ENCODE measurements at places on chromosomes 3 and 15.

- DNase-seq = no peak
Observed at GRCh38 chr3:196336319-196337145, 1.7 kb downstream of the TM4SF19 start.

- no peak for DNase-seq
Observed at GRCh38 chr15:25406846-25407245, 32.0 kb downstream of the UBE3A start.

DNA sequence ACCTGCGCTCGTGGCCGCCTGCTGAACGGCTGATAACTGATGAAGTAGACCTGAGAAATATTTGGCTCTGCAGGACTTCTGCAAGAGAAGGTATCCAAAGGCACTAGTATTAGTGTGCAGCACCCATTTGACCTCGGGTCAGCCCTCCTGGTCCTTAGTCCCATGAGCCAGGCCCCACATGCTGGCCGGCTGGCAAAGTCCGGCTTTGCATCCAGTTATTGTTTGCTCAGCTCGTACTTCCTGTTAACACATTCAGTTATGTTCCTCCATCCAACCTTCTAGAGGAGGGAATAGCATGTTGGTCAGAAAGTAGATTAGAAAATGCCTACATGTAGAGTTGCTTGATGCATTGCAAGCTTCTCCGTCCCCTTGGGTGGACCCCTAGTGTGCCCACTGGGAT is 385.7 kb upstream of the RGMA start:
- no peak for DNase-seq

GRCh38 chr15:34304613-34305012 is 33.0 kb downstream of the SLC12A6 start:
- DNase-seq = no peak

DNA sequence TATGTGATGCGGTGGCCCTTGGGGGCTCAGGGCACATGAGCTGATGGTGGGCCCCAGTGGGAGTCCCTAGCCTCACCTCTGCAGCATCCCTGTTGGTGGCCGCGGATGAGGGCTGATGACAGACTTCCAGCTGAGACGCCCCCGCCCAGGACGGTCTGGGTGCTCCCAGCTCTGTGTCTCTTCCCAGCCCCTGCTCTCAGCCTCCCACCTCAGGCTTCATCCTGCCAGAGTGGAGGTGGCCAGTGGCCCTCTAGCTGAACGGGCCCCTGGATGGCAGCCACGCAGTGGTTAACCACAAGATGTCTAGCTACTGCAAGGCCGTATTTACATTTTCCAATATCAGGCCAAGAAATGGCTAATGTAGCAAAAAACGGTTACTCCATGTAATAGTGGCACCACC is 205.3 kb upstream of the LINGO1 start:
- DNase-seq = no peak

DNA sequence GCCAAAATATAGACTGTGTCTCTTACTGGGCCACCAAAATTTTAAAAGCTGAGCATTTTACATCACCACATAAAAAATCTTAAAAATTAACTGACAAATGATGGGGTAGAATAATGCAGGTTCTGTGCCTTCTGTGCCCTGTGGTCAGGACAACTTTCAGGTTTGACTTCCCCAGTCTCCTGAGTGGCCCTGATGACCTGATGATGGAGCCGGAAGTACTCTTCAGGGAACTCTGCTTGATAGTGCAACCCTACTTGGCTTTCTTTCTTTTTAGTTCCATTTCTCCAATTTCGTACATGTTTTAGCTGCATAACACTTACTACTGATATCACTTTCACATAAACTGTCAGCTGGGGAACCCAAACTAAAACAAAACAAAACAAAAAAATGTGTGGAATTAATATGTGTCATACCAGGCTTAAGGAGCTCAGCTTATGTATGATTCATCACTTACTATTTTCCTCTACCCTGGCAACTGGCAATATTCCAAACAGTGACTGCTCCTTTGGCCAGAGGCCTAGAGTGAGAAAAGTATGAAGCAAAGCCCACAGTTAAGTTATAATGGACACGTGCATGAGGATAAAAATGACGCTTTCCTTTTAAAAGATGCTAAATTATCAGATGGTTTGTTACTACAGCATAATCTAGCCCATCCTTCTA is 194.3 kb downstream of the BCHE start:
- peak; percentile 91 for DNase-seq

- no peak for DNase-seq
Observed at GRCh38 chr3:11570789-11571495, 72.8 kb downstream of the VGLL4 start.

- peak; percentile 6 for DNase-seq
Observed at GRCh38 chr3:87311309-87311708, 34.9 kb upstream of the POU1F1 start.

- DNase-seq = no peak
Observed at GRCh38 chr3:26621906-26622620, 509 bp upstream of the LRRC3B start.

DNA sequence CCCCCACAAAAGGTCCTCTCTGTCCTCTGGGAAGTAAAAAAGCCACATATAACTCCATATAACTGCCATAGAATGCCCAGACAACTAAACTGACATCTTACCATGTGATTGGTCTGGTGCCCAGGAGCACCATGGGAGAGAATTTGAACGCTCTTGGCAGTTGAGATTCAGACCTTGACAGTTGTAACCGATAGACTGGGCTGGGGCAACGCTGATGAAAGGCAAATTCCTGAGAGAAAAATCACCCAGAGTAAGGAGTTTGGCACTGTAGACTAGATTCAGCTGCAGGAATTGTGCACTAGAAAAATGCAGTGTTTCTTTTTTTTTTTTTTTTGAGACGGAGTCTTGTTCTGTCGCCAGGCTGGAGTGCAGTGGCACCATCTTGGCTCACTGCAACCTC is 240.5 kb downstream of the SOX2 start:
- DNase-seq = no peak

DNA sequence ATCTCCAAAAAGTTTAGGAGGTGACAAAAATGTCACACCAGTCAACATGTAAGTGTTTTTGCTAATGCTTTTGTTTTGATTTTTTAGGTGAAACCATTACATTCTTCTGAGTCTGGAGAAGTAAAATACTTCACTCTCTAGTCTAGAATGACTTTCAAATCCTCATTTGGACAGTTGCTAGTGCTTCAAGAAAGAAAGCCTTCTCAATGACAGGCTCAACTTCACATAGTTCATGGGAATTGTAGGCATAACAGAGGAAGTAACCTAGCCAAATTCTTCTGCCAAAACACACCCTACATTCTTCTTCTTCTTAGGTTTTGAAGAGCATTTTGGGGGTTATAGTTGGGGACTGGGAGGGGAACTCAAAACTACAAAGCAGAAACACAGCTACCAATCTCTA is 29.4 kb upstream of the HEG1 start:
- DNase-seq = no peak

- no peak for DNase-seq
Observed at GRCh38 chr3:189457201-189457607, 174.0 kb upstream of the TP63 start.

DNA sequence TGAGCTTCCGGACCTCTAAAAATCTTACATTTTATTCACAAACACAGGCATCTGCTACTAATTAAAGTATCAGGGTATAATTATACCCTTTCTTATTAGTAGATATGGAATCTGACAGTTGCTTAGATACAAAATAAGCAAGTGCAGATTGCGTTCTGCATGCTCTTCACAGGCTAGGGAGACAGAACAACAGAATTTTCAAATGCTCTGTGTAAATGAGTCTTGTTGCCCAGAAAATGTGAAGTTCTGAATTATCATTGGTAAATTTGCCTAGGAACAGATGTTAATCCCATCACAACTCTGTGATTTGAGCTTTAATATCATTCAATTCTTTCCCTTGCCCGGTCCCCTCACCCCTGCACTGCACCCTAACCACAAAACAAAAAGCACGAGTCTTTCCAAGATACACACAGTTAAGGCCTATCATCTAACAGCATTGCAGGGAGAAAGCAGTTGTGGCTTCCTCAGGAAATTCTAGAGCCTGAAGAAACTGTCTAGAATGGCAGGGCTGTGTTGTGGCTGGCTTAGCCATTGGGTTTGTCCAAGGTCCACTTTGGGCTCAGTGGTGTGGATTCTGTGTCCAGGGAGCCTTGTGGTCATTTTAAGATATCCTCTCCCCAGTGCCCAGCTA is 119.8 kb downstream of the PDCD6IP start:
- no peak for DNase-seq

DNA sequence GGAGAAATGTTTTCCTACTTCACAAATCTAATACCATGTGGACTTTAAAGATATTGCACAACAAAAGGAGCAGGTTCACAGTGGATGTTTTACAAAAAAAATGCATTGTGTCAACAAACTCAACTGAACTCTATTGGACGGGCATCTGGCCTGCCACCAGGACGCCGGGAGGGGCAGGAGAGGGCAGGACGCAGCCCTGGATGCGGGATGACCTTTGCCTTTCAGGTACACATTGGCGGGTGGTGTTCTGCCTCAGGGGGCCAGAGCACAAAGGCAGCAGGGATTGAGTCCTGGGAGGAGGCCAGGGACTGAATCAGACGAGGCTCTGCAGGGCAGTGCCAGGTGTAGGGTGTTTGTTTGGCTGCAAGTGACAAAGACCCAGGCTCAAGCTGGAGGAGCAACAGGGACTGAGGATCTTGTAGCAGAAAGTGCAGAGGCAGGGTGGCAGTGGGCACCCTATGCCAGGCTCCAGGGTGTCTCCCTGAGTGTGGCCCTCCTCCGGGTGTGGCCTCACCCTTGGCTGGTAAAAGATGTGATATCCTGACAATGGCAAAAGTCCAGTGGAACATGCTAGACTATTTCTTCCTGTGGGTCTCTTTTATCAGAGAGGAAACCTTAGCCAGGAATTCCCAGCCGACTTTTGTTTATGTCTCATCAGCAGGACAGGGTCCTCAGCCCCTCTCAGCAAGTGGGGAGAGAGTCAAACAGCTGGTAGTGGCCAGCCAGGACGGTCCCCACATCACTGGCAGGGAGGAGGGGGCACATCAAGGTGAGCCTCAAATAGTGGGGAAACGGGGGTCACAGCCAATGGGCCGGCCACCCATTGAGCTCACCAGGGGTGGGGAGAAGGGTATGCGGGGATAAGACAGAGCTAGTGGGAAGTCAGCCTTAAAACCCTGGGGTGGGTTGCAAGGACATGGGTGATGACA is 29.7 kb upstream of the KLF13 start:
- DNase-seq = no peak
